ENCODE measurements at places on chromosomes 4 and X.
A peak's percentile ranks its signal among the peaks of the same experiment; 100 is the strongest.

DNA sequence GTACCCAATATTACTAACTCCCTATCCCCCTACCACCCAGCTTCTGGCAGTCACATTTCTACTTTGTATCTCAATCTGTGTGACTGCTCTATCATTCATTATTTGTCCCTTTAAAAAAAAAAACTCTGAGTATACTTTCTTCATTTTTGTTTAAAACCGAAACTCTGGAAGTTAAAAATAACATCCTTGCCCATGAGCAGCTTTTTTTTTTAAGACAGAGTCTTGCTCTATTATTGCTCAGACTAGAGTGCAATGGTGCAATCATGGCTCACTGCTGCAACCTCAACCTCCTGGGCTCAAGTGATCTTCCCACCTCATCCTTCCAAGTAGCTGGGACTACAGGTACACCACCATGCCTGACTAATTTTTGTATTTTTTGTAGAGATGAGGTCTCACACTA lies 15.8 kb downstream of the UBE2K start:
- DNase-seq: no peak

GRCh38 chrX:64570204-64570603 lies 175.0 kb upstream of the MTMR8 start:
- no peak for DNase-seq

DNA sequence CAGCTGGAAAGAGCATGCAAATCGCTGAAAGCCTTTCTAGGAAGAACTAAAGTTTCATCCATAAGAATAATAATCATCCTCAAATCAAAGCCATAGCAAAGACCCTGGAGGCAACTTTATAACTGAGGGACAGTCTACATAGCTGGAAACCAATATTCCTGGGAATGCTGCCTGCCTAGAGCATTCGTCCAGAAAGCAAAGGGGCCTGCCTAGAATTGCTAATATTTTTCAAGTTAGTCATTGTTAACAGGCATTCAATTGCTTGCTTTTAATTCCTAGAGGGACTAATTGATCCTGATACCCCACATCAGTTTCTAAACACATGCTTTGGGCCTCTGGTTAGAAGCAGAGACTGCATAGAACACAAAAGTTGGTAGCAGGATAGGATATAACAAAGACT lies 4.2 kb upstream of the PPARGC1A start:
- no peak for DNase-seq

DNA sequence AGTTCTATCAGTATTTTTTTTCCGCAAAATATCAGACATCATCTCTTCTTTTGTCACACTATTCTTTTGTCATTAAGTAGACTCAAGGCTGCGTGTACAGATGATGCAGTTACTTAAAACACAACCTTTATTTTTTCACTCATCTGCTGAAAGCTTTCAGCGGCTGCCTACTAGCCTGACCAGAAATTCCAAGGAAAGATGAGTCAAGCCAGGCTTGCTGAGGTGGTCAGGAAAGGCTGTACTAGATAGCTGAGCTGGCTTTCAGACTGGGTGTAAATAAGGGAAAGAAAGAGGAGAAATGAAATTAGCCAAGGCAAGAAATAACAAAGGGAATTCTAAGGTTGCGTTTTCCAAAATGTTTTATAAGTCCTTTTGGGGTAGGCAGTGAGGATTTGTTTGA lies 17.9 kb downstream of the STK26 start:
- no peak for DNase-seq

DNA sequence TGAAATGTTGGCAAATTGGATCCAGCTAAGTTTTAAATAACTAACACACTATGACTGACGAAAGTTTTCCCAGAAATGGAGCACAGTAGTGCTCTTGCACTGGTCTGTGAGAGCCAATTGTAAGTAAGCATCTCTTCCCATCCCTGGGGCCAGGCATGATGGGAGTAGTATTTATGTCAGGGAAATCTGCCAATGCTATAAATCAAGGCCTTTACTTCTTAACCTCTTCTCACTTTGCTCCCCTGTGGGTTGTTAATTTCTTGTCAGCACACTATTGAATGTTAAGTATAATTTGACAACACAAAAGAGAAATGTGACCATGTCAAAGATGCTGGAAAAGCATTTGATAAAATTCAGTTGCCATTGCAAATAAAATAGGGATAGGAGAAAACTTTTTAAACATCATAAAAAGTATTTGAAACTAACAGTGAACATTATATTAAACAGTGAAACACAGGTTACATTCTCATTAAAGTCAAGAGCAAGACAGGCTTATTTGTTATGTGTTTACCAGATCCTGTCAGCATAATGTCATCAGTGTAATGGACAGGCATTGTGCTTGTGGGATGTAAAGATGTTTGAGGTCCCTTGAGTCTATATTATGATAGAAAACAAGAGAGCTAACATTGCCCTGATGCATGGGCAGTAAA lies 5.0 kb downstream of the F8A1 start:
- no peak for DNase-seq

DNA sequence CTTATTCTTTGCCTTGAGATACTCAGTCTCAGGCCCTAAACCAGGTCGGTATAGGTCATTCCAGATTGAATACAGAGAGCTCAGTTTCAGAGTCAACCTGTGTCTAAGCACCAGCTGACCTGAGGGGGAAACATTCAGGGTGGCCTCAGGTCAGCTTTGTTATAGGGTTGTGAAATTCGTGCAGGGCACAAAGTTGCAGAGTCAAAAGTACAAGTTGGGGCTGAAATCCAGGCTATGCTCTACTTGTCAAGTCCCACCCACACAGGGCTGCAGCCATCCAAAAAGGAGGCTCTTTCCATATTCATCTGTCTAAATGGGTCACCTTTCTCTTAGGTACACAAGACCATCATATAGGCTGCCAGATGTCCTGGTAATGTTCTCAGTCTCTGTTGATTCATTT lies 89.7 kb downstream of the ITIH6 start:
- no peak for DNase-seq

- DNase-seq: peak; percentile 37
These were observed 7.0 kb downstream of the TNIP3 start for GRCh38 chr4:121156822-121157769.

DNA sequence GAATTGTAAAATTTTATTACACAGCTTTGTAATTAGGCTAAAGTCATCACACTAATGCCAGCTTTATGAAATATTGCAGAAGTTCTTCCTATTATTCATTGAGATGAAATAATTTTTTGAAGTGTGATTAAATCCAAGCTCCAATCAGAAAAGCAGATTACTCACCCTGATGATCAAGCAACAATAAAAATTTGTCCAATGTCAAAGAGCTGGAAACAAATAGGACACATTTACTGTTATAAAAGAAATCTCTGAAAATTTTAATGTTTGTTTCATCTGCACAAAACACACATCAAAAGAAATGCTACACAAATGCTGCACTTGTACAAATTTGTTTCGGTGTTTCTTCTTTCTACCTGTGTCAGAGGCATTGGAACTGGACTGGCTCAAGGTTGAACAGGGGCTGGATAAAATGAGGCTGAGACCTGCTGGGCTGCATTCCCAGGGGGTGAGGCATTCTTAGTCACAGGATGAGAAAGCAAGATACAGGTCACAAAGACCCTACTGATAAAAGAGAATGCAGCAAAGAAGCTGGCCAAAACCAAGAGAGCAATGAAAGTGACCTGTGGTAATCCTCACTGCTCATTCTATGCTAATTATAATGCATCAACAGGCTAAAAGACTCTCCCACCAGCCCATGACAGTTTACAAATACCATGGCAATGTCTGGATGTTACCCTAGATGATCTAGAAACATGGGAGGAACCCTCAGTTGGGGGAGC lies 78.3 kb downstream of the GASK1B start:
- DNase-seq: peak; percentile 78

- no peak for DNase-seq
These were observed 12.1 kb downstream of the TMEM164 start for GRCh38 chrX:110015032-110015431.

GRCh38 chr4:40340030-40340429 lies 4.9 kb downstream of the CHRNA9 start:
- DNase-seq: no peak

DNA sequence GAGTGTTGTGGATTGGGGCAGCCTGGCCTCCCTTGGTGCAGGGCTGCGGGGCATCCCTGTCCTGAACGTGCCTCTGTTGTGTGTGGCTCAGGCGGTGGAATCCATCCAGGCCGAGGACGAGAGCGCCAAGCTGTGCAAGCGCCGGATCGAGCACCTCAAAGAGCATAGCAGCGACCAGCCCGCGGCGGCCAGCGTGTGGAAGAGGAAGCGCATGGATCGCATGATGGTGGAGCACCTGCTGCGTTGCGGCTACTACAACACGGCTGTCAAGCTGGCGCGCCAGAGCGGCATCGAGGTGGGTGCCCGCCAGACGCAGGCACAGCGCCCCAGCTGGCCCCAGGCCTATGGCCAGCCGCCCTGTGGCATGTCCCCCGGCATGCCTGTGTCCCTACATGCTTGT lies 25.6 kb downstream of the MAEA start:
- DNase-seq: no peak

DNA sequence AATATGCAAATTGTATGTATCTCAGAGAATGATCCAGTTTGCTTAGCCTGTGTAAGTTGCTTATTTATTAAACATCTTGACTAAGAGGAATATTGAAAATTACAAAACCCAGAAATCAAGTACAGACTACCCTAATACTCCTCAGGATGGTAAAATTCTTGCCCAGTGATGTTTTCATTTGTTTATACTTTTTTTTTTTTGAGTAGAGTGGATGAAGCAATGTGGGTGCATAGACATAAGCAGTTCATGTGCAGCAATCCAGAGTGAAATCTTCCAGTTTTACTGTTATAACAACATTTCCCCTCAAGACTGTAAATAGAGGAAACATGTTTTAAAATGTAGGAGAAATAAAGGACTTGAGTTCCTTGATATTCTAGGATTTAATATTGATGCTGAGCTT lies 4.7 kb downstream of the GLRB start:
- DNase-seq: no peak

DNA sequence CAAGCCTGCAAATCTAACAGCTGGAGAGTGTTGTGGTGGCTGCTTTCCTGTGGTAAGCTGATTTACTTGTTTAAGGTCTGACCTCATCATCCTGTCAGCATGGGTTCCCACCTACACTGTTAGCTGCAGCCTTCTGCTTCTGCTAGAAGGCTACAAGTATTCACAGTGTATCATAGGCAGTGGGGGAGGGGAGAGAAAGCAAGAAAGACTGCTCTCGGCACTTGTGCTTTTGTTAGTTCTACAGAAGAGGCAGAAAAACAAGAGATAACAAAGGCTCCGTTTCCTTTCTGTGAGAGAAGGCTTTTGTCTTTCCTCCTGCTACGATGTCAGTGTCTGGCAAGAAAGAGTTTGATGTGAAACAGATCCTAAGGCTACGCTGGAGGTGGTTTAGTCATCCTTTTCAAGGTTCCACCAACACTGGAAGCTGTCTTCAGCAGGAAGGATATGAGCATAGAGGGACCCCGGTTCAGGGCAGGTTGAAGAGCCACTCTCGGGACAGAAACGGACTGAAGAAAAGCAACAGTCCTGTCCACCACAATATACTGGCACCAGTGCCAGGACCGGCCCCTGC lies at the start of gene KLHL4:
KLHL4 (plus strand) TSS at position 232 of the 571 bp plus-strand sequence; CDS start at position 324, 92 bp downstream.
- DNase-seq: no peak

DNA sequence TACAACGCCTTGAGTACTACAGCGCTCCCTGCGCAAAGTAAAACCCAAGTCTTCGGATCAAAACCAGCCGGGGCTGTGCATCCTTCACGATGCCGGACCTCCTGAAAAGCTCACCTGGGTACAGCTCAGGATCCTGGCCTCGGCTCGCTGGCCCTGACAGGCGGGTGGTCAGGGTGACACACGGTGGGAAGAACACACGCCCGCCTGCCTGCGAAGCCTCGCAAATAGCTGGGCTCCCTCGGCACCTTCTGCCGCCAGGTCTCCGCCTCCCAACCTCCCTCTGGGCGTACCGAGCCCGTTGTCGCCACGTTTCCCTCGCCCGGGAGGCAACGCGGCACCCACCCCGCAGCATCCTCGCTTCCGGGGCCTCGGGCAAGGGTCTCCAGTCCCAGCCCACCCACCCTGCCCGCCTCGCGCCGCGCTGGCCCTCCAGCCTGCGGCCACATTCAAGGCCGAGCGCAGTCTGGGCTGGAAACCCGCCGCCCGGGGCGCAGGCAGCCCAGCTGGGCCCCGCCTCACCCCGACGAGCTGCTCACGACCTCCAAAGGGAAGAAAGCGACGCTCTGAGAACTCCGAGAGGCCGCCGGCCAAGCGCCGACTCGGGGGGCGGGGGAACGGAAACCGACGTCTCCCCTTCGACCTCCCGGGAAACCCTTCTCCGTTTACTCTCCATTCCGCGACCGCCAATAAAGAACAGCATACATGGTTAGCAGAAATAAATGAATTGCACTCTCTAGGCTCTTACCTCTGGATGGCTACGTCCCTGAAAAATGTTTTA lies 511 bp downstream of the PPM1K start:
- DNase-seq: peak; percentile 63

DNA sequence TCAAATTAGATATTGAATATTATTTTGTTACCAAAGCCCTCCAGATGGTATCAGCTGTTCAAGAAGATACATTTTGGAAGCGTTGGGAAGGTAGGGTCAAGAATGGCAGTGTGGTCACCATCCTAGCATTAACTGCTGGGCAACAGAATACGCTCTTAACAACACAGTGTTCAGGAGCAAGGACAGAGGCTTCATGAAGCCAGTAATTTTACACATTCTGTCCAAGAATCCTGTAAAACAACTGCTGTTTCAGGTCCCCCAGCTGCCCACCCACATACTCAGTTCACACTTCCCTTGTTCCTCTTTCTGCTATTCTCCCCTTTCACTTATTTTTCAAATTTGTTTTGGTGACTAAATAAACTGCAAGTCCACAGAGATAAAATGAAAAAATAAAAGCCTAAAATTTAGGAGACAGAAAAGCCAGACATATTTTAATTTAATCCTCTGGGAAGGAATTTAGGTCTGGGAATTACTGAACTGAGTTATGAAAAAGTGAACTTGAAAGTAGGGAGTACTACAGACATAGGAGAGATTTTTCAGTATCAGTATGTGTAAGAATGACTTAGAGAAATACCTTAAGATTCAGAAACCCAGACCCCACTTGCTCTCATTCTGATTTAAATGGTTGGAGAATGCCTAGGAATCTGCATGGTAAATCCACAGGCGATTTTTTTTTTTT lies 406.7 kb downstream of the MAPK10 start:
- DNase-seq: no peak

- no peak for DNase-seq
These were observed 204.2 kb upstream of the IL15 start for GRCh38 chr4:141432000-141432712.

GRCh38 chrX:29762006-29762405 lies 453.4 kb upstream of the MAGEB2 start:
- DNase-seq: no peak

DNA sequence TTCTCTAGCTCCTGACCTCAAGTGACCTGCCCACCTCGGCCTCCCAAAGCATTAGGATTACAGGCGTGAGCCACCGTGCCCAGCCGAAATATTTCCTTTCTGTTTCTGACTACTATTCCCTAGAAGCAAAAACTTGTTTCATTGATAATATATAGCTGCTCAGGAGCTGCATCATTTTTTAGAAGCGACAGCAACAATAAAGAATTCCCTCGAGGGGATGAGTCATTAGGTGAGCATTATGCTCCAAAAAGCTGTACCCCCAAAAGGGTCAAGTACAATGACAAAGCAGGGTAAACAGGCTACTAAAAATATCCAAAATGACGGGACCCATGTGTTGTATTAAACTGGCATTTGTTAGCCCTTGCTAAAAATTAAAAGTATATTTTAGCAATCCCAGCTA lies 67.0 kb downstream of the RBM47 start:
- no peak for DNase-seq

- DNase-seq: no peak
These were observed 265.3 kb downstream of the ZNF674 start for GRCh38 chrX:46279925-46280313.
